ENCODE measurements at places on chromosomes 12 and 14.

DNA sequence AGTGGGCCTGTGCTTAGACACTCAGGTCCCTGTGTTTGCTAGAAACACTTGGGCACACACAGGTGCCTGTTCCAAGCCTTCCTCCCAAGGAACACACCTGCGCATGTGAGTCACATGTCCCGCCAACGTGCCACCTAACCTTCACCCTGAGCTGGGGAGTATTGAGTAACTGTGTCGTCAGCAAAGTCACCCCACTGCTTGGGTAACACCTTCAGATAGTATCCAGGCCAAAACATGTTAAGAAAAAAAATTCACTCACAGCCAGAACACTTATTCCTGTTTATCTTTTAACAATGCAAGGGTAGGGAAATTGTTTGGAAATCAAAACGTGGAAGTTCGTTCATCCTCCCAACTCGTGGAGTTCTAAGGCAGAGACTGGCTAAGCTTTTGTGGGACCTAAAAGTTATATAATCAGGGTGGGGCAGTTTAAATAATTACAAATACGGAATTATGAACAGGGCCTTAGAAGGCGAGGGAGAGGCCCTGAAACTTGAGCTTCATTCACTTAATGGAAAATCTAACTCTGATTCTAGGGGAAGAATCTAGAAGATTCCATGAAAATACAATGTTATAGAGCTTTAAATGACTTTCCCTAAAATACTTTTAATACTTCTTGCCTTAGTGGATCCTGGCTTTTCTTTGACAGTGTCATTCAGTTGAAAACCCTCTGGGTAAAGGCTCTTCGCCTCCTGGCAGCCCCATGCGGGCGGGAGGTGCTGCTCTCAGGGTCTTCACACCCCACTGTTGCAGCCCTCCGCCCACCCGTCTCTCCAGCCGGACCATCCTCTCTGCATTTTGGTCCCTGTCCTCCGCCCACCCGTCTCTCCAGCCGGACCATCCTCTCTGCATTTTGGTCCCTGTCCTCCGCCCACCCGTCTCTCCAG, 30.3 kb upstream of the ADIPOR2 start:
- peak; percentile 25 for DNase-seq

GRCh38 chr12:111057701-111058425, 137.5 kb upstream of the MYL2 start:
- no peak for DNase-seq

- no peak for DNase-seq
Measured at GRCh38 chr12:92848740-92849139, 80.4 kb downstream of the EEA1 start.

GRCh38 chr14:68391311-68392014, 401.4 kb downstream of the ZFP36L1 start:
- no peak for DNase-seq
